ENCODE measurements at places on chromosomes 6 and 20. TPM values are rescaled to one million over a fixed set of nuclear protein-coding genes. Genes with fewer than 3 reads are reported as not detected.

Gene SNX21
- total RNA-seq, result 73.5 TPM

Gene SRSF3
- 205 TPM for total RNA-seq

Gene HLA-DRA
- total RNA-seq, result not detected

Gene VSTM2L
- total RNA-seq, result 12.9 TPM
